ENCODE measurements at places on chromosomes 3 and 15.
A peak's percentile ranks its signal among the peaks of the same experiment; 100 is the strongest.

DNA sequence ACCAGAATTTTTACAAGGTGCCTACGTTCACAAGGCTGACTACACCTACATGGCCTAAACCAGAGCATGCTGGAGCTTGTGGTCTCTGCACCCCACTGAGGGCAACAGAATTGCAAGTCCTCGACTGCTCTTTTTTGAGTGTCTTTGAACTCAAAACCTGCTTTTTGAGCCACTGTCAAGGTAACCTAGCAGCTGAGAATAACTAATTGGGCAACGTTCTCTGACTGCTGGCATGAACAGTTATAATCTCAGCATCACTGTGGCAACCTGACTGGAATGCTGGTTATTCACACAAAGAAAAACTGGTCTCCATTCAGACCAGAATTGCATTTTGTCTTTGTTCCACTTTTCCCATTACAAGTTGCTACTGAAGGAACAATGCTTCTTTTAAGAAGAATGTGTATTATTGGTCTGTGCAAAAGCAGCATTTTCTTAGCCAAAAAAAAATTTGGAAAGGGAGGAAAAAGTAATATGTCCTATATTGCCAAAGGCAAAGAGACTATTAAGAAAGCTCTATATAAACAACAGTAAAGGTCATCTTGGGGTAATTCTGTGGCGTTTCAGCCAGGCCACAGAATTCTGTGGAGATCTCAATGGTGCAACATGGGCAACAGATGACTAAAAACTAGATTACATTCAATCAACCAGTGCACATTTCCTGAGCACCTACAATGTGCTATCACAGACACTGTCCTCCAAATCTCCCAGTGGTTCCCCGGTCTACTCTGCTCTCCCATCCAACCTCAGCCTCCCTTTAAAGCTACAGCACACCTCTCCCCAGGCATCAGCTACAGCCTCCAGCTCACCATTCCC lies 76.8 kb downstream of the TNIK start:
- DNase-seq, result no peak

GRCh38 chr3:179181993-179182551 lies 33.9 kb downstream of the PIK3CA start:
- peak; percentile 0 for DNase-seq

GRCh38 chr3:128041344-128041743 lies 10.9 kb upstream of the SEC61A1 start:
- DNase-seq, result no peak

- no peak for DNase-seq
These were observed 5.0 kb upstream of the NCBP2 start for GRCh38 chr3:196947136-196947859.

- DNase-seq, result no peak
These were observed 510.2 kb upstream of the MDFIC2 start for GRCh38 chr3:70822669-70823068.

DNA sequence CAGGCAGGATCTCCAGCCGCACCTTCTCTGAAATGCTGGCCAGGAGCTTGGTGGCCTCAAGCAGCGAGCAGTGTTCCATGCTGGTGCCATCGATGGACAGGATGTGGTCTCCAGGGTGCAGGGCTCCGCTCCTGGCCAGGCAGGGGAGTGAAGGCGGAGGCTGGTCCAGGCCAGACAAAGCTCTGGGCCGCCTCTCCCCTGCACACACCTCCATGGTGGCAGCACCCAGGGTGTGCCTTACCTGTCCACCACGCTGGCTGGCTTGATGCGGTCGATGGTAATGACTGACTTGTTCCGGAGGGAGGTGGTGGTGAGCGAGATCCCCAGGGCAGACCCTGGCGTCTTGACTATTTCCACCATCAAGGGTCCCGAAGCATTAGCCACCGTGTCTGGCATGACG lies 20.0 kb downstream of the GRIP2 start:
- no peak for DNase-seq

DNA sequence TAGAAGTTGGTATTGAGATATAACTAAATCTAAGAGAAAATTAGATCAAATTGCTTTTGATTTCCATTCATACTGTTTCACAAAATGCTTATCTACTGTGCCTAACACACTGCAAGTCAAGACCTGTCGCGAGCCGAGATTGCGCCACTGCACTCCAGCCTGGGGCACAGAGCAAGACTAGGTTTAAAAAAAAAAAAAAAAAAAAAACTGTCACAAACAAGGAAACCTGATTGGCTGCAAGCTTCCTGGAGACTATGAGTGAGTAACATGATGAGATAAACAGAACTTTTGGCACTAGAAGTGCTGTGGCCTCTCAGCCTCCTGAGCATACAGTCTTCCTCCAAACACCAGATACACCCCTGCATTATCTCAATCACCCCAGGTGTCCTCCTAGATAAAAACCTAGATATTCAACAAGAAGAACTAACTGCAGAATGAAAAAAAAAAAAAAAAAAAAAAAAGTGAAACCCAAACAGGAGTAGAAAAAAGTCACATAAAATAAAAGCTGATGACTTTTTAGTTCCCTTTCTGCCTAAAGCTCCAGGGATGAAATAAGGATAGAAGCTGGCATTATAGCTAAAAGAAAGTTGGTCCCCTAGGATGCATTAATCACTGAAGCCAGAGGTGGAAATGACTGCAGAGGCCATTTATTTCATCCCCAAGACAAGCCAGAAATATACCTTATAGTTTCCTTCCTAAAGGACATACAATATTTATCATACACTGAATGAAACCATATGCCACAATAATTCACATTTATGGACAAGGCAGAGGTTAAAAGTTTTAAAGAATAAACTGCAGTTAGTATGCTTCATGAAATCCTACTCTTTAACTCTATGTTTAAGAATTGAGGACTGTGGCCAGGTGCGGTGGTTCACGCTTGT lies 82.4 kb downstream of the P3H2 start:
- DNase-seq, result no peak

DNA sequence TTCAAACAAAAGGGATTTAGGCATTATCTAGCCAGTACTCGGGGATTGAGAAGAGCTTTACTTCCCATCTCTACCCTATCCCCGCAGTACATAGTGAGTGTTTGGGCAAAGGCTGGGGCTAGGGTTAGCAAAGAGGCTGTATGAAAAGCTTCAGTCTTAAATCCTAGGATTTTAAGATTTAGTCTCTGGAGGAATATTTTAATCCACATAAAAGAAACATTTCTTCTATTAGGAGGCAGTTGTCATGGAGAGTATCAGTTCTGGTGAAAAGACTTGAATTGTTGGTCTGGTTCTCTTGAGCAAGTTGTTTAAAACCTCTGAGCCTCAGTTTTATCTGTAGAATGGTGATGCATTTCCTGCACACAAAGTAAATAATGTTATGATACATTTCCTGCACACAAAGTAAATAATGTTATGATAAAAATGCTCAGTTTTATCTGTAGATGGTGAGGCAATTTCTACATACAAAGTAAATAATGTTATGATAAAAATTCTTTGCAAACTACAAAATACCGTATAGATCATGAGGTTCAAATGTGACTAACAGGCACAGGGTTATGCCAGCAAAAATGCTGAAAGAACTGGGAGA lies 53.9 kb upstream of the ZBED2 start:
- DNase-seq, result no peak

DNA sequence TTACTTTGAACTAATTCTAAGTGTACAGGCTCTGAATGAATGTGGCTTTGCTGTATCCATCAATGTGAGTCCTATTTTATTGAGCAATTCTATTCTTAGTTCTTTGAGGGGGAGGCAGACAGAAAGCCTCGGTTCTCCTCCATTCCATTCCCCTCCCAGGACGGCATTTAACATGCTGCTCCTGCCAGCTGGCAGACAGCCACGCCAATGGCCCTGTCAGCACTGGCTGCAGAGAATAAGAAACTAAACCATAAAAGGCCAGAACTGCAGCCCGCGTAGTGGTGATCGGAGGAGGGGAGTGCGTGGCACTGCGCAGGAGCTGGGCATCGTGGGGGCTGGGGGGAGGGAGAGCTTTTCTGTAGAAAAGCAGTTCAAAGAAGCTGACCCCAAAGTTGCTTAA lies 76.0 kb upstream of the HACD2 start:
- DNase-seq, result peak; percentile 66

DNA sequence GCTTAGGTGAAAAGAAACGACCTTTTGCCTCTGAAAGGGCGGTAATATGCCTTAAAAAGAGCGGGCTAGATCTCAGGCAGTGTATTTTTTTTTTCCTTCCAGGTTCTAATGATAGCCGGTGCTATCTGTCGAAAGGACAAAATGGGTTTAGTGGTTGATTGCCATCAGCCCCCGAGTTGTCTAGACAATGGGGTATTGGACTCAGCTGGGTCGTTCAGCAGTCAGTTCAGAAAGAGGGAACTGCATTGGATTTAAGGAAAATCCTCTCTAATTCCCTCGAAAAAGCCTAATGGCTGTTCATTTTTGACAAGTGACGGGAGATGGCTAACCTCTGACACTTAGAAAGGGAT lies 728 bp downstream of the EIF2B5 start:
- no peak for DNase-seq

DNA sequence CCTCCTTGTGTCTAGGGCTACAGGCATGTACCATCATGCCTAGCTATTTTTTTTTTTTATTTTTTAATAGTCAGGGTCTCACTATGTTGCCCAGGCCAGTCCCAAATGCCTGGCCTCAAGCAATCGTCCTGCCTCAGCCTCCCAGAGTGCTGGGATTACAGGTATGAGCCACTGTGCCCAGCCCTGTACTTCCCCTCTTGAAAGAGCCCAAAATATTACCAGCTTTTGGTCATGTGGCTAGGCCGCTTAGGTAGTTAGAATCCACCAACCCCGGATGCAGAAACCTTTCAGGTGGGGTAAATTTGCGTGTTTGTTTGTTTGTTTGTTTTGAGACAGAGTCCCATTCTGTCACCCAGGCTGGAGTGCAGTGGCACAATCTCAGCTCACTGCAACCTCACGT lies 132.8 kb upstream of the C2CD4B start:
- no peak for DNase-seq

- DNase-seq, result no peak
These were observed 29.5 kb downstream of the CFAP100 start for GRCh38 chr3:126424039-126424717.

DNA sequence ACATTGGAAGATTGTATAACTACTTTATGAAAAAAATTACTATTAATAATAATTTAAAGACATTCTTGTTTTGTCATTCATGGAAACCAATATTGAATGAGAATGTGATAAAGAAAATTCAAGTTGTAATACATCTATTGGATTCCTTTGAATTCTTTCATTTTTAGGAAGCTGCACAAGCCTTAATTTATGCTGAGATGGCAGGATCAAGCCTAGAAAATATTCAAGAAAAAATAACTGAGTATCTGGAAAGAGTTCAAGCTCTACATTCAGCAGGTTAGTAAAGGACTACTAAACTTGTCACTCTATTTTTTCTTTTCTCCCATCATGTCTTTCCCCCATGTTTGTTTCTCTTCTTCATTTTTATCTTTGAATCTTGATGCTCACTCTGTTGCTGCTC lies 5.9 kb downstream of the CAPN7 start:
- no peak for DNase-seq

GRCh38 chr15:84552896-84553295 lies 47.9 kb upstream of the ZSCAN2 start:
- no peak for DNase-seq

- no peak for DNase-seq
These were observed 84.6 kb upstream of the SLC7A14 start for GRCh38 chr3:170670504-170670903.

- no peak for DNase-seq
These were observed 1523.8 kb upstream of the CADM2 start for GRCh38 chr3:83434880-83435587.

DNA sequence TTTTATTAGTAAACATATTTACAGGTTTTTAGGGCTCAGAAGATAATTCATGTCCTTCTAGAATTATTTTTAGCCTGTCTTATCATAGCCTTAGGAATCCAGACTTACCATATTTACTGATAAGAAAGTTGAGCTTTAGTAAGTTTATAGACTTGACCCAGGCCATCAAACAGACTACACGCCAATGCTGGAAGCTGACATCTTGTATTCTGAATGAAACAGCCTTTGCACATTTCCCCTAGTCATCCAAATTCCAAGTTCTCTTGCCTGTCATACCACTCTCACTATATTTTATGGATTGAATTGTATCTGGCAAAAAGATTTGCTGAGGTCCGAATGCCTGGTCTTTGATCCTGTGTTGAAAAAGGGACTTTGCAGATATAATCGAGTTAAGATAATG lies 58.6 kb downstream of the DRD3 start:
- DNase-seq, result no peak

DNA sequence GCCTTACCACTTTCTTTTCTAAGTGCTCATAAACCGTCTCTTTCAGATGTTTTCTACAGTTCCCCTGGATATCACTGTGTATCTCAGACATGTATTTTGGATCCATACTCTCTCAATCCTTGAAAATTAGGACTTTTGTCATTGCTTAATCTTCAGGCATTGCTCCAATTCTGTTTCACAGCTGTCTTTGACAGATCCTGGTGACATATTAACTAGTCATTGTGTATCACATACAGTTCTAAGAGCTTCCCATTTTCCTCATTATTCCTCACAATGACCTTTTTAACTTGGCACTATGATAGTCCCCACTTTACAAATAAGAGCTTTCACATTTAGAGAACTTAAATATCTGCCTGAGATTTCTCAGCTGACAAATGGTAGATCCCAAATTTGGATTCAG lies 151.7 kb downstream of the CLSTN2 start:
- no peak for DNase-seq

DNA sequence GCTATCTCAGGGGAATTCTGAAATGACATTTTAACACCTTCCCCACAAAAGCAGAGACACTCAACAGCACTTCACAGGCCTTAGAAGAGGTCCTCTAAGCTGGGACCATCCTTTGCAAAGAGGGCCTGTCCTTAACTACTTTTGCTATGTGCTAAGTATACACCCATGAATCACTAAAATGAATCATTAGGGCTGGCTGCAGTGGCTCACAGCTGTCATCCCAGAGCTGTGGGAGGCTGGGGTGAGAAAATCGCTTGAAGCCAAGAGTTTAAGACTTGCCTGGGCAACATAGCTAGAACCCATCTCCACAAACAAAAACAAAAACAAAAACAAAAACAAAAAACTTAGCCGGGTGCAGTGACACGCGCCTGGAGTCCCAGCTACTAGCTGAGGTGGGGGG lies 53.9 kb upstream of the MELTF start:
- no peak for DNase-seq

GRCh38 chr3:26105261-26105660 lies 315.4 kb downstream of the OXSM start:
- DNase-seq, result no peak

GRCh38 chr3:34727700-34728099 lies 911.6 kb upstream of the ARPP21 start:
- no peak for DNase-seq

- no peak for DNase-seq
These were observed 39.3 kb upstream of the SLC22A13 start for GRCh38 chr3:38226273-38226672.

GRCh38 chr3:40487172-40487571 lies 10.2 kb downstream of the ZNF619 start:
- DNase-seq, result no peak
